ENCODE measurements at places on chromosomes 7 and 10.

DNA sequence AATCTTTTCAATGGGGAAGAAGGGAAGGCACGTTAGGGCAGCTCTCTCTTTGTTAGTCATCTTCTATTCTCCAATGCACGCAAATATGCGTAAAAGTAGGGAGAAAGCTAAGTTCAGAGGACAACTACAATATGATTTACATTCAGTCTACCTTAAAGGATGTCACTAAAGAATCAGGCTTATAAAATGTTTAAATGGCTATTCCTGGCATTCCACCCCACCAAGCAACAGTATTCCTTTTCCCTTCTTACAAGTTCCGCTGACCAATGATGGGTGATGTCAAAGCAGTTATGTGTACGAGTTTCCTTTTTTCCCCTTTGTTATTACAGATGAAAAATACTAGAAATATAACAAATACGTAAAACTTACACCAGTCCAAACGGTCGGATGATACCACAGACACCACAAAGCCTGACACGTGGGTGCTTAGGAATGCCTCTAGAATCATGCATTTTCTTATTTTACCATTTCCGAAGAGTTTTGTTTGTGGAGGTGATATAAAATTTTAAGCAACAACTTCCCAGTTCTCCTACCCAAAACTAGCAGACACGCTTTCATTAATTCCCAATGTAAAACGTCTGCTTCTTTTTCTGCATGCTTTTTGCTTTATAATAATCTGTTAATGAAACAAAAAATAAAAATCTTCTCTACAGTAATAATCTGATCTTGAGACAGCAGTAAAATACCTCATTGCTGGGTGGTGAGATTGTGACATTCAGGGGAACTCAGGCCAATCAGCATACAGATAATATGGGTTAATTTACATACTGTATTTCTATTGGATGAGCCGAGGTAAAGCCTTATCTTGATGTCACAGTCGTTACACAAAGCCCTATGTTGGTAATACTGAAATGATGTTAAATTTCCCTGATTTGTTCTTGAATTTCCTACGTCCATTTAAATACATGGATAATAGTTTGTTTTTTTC is 708 bp upstream of the GPR85 start:
- peak; percentile 24 for DNase-seq

- DNase-seq = peak; percentile 66
Observed at GRCh38 chr10:50275650-50276235, 24.4 kb upstream of the ASAH2 start.

DNA sequence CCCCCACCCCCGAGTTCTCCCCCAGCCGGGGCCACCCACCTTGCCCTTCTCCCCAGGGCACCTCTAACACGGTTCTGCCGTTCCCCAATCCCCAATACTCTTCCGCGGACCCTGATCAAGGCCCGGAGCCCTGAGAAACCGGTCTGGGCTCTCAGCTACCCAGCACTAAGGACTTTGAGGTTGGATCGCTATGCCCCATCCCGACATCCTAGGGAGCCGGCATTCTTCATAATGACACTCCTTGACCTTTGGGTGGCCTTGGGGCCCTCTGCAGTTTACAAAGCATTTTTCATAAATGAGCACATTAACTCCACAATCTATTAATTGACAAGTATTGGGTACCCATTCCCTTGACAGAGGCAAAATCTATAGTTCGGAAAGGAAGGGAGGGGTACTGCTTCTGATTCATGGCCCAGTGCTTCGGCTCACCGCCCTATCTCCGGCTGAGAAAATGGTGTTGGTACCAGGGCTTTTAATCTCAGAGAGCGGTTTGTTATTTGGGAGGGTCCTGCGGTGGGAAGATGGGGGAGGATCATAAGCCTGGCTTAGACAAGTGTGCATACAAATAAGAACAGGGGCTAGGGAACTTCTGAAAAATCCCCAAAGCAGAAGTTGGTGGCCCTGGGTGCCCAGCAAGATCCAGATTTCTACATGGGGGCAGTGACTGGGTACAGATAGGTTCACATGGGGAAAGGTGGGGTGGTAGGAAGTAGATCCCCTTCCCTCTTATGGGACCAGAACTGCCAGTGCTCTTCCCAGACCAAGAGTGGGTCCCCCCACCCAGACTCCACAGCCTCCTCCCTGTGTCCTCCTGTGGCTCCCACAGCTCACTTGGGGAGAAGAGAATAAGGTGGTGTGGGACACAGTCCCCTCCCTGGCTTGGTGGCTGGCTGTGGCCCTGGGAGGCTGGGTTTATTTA is 3.2 kb downstream of the IMPDH1 start:
- DNase-seq = peak; percentile 67

DNA sequence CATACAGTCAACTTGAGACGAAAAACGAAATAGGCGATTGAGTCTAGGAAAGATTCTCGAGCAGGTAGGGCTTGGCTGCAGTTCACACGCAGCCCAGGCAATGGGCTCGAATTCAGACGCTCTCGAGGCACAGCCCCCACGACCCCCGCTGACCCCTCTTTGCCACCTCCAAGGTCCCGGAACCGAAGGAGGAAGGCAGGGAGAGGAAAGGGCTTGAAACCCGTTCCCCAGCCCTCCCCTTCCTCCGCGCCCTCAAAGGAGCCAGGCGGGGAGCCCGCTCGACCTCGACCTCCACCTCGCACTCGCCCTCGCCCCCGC is 441 bp downstream of the CCDC186 start:
- peak; percentile 2 for DNase-seq

GRCh38 chr10:9038146-9038714 is 983.7 kb downstream of the GATA3 start:
- DNase-seq = no peak

- no peak for DNase-seq
Observed at GRCh38 chr10:103480521-103480920, 1.5 kb upstream of the CALHM3 start.

DNA sequence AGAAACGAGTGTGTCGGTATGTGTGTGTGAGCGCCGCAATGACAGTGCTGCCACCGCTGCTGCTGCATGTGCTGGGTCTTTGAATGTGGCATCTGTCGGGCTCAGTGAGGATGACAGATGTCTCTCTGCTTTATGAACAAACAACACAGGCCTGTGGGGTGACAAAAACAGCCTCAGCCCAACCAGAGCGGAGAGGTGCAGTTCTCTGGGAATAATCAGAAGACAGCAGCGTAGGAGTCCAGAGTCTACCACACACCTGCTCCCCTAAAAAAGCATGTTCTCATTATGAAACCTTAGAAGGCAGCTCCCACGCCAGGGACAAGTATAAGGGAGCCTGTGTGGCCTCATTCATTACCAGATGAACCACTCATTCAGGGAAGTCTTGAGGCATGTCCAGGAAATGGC is 278.3 kb downstream of the KCNMA1 start:
- DNase-seq = no peak

DNA sequence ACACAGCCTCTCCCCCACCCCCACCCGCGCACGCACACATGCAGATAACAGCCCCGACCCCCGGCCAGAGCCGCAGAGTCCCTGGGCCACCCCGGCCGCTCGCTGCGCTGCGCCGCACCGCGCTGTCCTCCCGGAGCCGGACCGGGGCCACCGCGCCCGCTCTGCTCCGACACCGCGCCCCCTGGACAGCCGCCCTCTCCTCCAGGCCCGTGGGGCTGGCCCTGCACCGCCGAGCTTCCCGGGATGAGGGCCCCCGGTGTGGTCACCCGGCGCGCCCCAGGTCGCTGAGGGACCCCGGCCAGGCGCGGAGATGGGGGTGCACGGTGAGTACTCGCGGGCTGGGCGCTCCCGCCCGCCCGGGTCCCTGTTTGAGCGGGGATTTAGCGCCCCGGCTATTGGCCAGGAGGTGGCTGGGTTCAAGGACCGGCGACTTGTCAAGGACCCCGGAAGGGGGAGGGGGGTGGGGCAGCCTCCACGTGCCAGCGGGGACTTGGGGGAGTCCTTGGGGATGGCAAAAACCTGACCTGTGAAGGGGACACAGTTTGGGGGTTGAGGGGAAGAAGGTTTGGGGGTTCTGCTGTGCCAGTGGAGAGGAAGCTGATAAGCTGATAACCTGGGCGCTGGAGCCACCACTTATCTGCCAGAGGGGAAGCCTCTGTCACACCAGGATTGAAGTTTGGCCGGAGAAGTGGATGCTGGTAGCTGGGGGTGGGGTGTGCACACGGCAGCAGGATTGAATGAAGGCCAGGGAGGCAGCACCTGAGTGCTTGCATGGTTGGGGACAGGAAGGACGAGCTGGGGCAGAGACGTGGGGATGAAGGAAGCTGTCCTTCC is 620 bp downstream of the EPO start:
- DNase-seq = no peak

DNA sequence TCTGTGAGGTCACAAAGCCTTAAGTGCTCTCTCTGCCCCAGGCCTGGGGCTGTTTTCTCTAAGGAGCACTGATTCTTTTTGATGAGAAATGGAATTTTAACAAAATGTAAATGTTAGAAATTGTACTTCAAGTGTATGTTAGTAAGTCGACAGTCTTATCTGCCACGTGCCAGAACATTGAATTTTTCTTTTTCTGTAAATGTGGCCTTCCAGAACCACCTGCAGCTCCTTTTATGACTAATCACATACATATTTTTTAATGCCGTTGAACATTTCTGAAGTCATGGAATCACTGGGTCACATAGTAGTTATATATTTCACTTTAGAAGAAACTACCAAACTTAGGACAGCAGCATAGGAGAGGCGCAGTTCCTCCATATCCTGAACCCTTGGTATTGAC is 38.0 kb downstream of the UBE3C start:
- DNase-seq = no peak

GRCh38 chr10:209357-209756 is 74.1 kb downstream of the ZMYND11 start:
- no peak for DNase-seq

- no peak for DNase-seq
Observed at GRCh38 chr7:80243425-80243824, 108.8 kb downstream of the GNAI1 start.

GRCh38 chr7:28509251-28510025 is 97.1 kb downstream of the CREB5 start:
- peak; percentile 83 for DNase-seq

DNA sequence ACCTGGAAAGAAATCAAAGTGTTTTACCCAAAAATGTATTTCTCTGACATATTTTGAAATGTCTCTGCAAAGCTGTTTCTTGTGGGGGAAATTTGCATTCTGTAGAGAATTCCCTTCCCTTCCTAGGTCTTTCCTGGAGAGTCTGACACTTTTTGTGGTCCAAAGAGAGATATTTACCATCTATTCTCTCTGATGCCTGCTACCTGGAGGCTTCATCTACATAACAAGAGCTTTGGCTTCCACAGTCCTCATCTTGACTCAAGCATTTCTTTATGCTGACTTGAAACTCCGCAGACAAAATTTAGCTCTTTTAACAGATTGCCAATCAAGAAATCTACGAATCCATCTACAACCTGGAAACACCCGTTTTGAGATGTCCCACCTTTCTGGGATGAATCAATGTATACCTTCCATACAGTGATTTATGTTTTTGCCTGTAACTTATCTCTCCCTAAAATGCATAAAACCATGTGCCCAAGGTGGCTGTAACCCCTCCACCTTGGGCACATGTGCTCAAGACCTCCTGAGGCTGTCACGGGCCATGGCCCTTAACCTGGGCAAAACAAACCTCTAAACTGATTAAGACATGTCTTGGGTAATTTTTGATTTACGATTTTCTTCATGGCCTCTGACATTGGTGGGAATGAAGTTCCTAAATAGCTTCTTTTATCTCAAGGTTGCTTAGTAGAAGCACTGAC is 334.7 kb downstream of the GALNT17 start:
- no peak for DNase-seq

GRCh38 chr7:101678658-101679057 is 49.6 kb upstream of the MYL10 start:
- DNase-seq = no peak

DNA sequence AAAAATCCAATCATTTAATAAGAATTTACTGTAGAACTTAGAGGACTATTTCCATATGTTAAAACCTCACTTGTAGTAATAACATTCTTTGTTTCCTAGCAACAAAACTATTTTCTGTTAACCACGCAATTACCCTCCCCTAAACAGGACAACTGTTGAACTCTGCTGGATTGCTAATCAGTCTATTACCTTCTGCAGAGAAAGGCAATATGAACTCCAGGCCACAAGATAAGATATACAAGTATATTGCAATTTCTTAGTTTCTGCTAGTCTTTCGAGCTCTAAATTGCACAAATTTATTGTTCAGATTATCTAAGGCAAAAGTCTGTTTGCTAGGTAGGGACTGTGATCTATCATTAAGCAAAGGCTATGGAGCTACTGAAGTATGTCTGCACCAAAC is 920.1 kb upstream of the LRRN3 start:
- no peak for DNase-seq

- no peak for DNase-seq
Observed at GRCh38 chr10:3741688-3742461, 43.1 kb downstream of the KLF6 start.

GRCh38 chr7:10720042-10720441 is 253.6 kb upstream of the PHF14 start:
- DNase-seq = no peak

DNA sequence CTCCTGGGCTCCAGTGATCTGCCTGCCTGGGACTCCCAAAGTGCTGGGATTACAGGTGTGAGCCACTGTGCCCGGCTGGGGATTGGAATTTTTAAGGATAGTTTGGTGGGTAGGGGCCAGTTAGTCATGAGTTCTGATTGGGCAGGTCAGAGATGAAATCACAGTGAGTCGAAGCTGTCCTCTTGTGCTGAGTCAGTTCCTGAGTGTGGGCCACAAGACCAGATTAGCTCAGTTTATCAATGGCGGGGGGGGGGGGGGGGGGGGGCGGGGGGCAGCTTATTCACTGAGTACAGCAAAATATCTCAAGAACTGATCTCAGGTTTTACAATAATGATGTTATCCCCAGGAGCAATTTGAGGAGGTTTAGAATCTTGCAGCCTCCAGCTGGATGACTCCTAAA is 11.6 kb upstream of the ERCC6 start:
- DNase-seq = no peak

- peak; percentile 42 for DNase-seq
Observed at GRCh38 chr10:59872892-59873463, 33.4 kb downstream of the CCDC6 start.

- no peak for DNase-seq
Observed at GRCh38 chr10:43223056-43223455, 43.8 kb downstream of the RASGEF1A start.

- DNase-seq = no peak
Observed at GRCh38 chr7:70585071-70585470, 546.9 kb upstream of the GALNT17 start.

DNA sequence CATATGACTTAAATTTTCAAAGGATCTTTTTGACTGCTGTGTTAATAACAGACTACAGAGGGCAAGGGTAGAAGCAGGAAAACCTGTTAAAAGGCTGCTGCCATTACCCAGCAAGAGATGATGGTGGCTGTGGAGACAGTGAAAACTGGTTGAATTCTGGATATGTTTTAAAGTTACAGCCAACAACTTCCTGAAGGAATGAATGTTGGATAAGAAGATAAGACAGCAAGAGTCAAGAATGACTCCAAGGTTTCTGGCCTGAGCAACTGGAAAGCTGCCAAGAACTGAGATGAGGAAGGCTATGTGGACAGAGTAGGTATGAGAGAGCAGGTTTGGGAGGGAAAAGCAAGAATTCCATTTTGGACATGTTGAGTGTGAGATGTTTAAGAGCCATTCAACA is 19.1 kb downstream of the CNOT4 start:
- DNase-seq = no peak

DNA sequence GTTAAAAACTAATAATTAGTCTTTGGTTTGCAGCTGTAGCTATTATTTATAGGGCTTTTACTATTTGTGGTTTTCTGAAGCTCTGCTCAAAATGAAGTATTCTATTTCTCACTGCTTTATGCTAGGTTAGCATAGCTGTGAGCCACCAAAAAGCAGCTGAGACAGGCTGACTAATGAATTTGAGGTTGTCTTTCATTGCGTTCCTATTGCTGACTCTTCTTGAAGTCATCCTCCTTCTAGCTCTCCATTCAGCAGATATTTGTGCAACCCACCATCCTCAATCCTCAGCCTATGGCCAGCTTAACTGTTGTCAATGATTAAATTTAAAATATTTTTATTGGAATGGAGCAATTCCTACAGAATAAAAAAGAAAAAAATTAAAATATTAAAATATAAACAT is 2.1 kb upstream of the RALA start:
- peak; percentile 91 for DNase-seq

Data from suppressor macrophage (primary cell).